CD14-positive monocyte (primary cell): ENCODE measurements at places on chromosomes 13 and 19.
A peak's percentile ranks its signal among the peaks of the same experiment; 100 is the strongest.

GRCh38 chr19:57807541-57807940 is 7.2 kb downstream of the ZNF552 start:
- DNase-seq = no peak

- DNase-seq = no peak
Measured at GRCh38 chr13:93244141-93244917, 17.7 kb downstream of the GPC6 start.

- DNase-seq = no peak
Measured at GRCh38 chr19:51471527-51471926, 6.8 kb upstream of the CEACAM18 start.

DNA sequence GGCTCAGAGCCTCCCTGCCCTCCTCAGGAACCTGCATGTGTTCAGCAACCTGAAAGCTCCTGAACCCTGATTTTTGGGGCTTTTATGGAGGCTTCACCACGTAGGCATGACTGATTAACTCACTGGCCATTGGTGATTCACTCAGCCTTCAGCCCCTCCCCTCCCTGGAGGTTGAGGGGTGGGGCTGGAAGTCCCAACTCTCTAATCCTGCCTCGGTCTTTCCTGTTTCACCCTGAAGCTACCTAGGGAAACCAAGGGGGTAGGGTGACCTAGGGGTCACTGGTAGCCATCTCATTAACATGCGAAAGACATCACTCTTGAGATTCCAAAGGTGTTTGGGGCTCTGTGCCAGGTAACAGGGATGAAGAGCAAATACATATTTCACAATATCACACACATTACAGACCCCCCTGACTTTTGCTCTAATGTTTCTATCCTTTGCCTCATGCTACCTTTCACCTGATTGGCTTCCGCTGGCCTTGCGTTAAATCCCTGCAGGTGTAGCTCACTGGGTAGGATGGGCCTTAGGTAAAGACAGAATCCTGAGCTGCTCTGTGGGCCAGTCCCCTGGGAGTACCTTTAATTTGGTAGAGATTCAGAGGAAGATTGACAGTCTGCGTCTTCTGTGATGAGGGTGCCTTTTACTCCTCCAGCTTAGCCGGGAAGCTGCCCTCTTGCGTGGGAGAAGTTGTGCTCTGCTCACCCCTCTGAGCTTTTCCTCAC is 260.6 kb downstream of the ATP8A2 start:
- no peak for DNase-seq

GRCh38 chr13:98741741-98742435 is 10.6 kb downstream of the SLC15A1 start:
- DNase-seq = no peak

DNA sequence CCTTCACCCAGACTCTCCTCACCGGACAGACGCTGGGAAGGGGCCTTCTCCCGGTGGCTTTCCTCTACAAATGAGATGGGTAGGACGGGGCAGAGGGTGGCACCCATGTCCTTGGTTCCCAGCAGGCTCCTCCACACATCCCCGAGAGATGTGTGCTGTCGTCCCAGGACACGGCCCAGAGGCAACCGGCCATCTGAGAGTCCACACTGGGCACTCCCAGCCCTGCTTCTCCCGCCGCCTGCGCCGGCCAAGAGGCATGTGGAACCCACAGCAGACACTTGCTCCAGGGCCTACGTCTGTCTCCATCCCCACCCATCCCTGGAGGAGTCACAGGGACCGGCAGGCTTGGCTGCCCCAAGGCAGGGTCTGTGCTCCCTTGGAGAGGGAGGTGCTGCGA is 179.9 kb downstream of the KDM4B start:
- DNase-seq = no peak

DNA sequence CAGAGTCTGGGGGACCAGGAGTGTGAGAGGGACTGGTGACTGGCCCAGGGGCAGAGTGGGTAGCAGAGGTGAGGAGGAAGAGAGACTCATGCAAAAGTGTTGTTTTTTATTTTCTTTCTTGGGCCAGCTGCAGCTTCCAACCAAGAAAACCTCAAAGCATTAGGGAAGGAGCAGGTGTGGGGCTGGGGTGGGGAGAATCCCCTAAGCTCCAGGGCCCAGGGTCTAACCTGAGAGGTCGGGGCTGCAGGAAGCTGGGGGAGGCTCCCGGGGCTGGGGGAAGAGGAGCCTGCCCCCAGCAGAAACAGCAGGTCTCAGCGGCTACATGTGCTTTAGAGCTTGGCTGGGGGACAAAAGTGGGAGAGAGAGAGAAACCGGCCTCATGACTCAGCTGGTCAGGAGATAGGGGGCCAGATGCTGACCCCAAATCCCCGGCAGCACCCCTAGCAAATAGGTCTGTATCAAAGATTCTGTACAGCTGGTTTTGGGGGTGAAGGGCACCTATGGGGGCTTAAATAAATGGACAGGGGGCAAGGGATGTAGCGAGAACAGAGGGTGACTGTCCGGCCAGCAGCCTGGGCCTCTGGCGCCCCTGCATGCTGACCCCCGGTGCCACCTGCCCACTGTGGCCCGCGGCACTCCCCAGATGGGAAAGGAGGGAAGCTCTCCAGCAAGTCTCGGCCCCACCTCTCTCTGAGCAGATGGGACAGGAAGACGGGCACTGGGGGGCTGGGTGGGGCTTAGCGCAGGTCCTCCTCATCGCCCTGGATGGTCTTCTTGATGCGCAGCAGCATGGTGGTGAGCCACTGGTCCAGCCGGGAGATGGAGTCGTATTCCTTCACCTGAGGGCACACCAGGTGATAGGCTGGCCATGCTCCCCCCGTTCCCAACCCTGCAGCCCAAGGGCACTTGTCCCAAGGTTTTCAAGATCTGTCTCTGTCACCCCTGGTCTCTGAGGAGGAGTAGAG is 3.8 kb upstream of the KPTN start:
- DNase-seq = no peak

DNA sequence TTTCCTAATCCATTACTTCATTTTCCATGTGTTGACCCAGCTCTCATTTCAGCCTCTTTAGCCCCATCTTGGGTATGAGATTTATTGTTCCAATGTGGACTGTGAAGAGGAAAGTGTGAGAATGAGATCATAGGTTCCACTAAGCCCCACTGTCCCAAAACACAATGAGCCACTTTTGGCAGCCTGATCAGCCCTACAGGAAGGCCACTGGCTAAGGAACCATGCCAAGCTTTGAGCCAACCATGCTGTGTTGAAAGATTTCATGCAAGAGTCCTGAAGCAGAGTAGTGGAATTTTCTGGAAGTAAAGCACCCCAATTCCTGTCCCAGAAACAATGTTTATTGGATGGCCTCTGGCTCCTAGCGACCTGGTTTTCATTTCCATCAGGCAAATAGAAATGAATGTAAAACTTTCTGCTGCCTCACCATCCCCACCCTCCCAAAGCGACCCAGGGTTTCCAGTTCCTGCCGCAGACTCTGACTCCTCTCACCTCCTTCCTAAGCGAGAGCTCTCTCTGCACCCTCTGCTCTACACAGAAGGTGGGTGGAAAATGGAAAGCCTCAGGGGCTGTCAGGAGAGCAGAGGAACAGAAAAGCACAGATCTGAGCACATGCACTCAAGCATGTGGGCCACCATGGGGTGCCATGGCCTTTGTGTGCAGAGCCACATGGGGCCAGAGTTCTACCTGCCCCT is 73.1 kb downstream of the KCTD12 start:
- no peak for DNase-seq

GRCh38 chr19:17527326-17527725 is 15.9 kb downstream of the PGLS start:
- DNase-seq = no peak

- no peak for DNase-seq
Measured at GRCh38 chr13:34474187-34474868, 467.7 kb upstream of the NBEA start.

- no peak for DNase-seq
Measured at GRCh38 chr19:19711934-19712828, 20.7 kb downstream of the ZNF14 start.

DNA sequence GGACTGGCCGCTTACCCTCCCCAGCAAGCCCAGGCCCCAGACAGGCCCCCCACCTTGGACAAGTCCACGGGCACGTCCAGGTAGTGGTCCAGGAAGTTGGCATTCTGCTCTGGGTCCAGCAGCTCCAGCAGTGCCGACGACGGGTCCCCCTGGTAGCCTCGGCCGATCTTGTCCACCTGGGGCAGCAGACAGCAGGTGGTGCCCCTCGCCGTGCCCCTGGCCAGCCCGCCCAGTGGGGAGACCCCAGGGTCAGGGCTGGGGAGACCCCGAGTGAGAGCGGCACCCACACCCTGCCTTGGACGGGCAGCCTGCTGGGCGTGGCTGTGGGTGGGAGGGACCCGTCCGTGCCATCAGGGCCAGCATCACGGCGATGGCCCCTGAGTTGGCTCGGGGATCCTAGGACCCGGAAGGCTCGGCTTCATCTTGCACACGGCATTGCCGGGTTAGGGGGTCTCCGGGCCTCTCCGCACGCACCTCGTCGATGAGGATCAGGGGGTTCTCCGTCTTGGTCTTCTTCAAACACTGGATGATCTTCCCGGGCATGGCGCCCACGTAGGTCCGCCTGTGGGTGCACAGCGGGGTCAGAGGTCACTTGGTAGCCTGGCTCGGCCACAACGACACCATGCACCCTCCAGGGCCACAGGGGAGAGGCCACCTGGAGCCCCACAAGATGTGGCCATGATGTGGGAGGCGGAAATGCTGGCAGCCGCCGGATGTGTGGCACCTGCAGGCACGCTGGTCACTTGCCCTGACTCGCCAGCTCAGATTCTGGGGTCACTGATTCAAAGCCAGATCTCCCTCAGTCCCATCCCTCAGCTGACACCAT is 6.3 kb downstream of the RPL36 start:
- no peak for DNase-seq

- DNase-seq = no peak
Measured at GRCh38 chr13:83352391-83352790, 529.9 kb downstream of the SLITRK1 start.

- no peak for DNase-seq
Measured at GRCh38 chr13:46392967-46393366, 5.9 kb upstream of the RUBCNL start.

GRCh38 chr13:114325729-114326128 is 11.4 kb downstream of the CHAMP1 start:
- DNase-seq = peak; percentile 16

GRCh38 chr13:46160471-46161066 is 21.4 kb downstream of the LCP1 start:
- DNase-seq = peak; percentile 79

DNA sequence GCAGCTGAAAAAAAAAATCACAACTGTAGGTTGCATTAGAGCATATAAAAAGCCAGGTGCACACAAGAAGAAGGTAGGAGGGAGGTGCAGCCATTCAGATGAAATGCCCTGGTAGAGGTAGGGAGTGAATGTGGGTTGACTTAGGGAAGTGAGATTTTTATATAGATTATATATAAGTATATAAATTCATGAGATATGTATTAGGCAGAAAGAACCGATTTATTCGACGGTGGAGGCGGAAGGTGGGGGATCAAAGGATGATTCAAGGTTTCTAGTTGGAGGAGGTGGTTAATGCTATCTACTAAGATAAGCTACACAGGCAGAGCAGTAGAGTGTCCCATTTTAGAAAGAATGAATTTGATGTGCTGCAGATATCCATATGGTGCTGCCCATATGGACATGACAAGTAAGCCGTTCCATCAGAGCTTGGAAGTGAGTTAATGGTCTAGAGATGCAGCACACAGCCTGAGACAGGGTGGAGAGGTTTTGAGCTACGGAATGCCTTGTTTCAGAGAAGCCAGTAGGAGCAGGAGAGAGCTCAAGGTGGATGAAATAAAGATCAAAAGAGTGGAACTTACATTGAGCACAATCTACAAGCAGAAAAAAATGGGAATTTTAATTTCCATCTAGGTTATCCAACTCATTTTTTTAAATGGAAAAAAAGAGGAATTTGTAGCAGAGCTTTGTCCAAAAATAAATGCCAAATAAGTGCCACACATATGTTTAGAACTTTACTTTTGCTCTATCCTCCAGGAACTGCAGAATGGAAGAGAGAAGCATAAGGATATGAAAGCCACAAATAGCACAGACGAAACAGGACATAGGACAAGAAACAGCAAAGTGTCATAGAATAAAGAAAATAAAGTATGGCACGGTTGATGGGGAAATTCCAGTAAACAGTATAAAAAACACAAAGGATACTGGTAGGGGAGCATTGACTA is 177.3 kb downstream of the PCDH9 start:
- DNase-seq = no peak

DNA sequence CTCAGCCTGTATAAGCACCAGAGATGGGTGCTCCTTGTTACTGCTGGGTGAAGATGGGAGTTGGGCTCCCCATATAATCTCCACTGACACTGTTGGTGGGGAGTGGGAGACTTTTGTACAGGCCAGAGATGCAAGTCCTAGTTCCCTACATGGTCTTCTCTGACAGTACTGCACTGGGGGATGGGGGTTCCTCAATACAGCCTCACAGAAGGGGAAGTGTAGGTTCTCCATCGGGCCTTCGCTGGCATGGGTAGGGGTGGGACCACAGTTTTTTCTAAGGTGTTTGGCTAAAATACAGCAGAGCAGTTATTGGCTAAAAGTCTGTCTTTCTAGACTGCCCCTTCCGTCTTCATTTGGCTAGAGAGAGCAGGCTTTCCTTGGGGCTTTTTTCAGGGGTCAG is 167.2 kb upstream of the SERP2 start:
- peak; percentile 9 for DNase-seq

GRCh38 chr13:78030341-78030896 is 111.8 kb upstream of the EDNRB start:
- DNase-seq = no peak

DNA sequence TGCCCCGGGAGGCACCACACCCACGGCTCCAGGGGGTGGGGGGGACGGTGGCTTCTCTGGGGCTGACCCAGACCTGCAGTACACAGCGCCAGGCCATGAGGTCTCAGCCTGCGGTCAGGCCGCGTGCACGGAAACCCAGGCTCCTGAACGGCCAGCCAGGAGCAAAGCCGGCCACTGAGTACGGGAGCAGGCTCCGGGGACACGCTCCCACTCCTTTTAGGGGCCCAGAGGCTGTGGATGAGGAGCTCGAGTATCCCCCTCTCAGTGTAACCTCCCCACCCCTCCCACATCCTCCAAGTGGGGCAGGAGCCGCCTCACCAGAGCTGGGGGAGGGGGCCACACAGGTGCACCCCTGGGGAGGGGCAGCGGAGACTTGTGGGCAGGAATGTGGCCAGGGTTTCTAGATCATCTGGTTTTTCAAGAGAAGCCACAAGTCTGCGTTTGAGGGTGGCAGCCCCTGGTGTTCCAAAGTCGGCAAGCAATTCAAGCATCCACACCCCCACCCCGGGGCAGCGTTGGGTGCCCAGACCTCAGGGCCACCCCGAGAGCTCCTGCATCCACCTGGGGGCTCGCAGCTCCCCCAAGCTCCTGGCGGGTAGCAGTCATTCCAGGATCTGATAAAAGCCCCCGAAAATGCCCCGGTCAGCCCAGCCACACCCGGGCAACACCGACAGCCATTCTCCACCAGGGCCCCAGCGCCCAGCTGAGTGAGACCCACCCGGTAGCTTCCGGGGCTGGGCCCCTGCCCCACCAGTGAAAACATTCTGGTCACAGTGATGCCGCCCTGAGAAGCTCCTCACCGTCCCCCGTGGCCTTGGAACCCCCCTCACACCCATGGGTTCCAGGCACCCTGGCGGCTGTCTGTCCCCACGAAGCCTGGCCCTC is 6.1 kb downstream of the SBNO2 start:
- no peak for DNase-seq
